GM23248 (cell line): ENCODE measurements at places on chromosomes 7 and 10.

- H3K27ac ChIP-seq, result no peak overlapping the region
- peak overlapping the region; percentile 83 for H3K4me3 ChIP-seq
- H3K4me1 ChIP-seq, result peaks cover 18% of the 10 kb centered on the region
- DNase-seq, result no peak
- no peaks in the 10 kb centered on the region for H3K27me3 ChIP-seq
- H3K36me3 ChIP-seq, result no peaks in the 10 kb centered on the region
These were observed 7.7 kb upstream of the GRB10 start for GRCh38 chr7:50790381-50790780.

- H3K27ac ChIP-seq, result no peak overlapping the region
- H3K36me3 ChIP-seq, result no peaks in the 10 kb centered on the region
- H3K4me3 ChIP-seq, result no peak overlapping the region
- H3K27me3 ChIP-seq, result peaks cover 22% of the 10 kb centered on the region; the same call in 1 of the 2 replicates
These were observed 33.9 kb downstream of the STOX1 start for GRCh38 chr10:68861253-68861652.

- peaks cover 20% of the 10 kb centered on the region for H3K4me1 ChIP-seq
- no peak overlapping the region for H3K27ac ChIP-seq
- no peaks in the 10 kb centered on the region for H3K27me3 ChIP-seq
- no peak overlapping the region for H3K4me3 ChIP-seq
- no peaks in the 10 kb centered on the region for H3K36me3 ChIP-seq
These were observed 237.3 kb upstream of the ZMIZ1 start for GRCh38 chr10:78831461-78831860.

DNA sequence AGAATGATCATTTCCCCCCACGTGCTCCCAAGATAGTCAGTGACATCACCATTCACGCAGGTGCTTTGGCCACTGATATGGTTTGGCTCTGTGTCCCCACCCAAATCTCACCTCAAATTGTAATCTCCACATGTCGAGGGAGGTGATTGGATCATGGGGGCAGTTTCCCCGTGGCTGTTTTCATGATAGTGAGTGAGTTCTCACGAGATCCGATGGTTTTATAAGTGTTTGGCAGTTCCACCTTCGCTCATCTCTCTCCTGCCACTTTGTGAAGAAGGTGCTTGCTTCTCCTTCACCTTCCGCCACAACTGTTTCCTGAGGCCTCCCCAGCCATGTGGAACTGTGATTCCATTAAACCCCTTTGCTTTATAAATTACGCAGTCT, 205.4 kb upstream of the SH2B2 start:
- no peak for DNase-seq
- no peaks in the 10 kb centered on the region for H3K27me3 ChIP-seq
- H3K4me3 ChIP-seq, result no peak overlapping the region
- no peaks in the 10 kb centered on the region for H3K4me1 ChIP-seq
- H3K27ac ChIP-seq, result no peak overlapping the region

- H3K27me3 ChIP-seq, result no peaks in the 10 kb centered on the region
- no peak overlapping the region for H3K4me3 ChIP-seq
- no peak for DNase-seq
- H3K36me3 ChIP-seq, result no peaks in the 10 kb centered on the region
- no peak overlapping the region for H3K27ac ChIP-seq
These were observed 72.8 kb downstream of the CTTNBP2 start for GRCh38 chr7:117800406-117800805.
